ENCODE measurements at places on chromosomes 5 and 9. TPM values are rescaled to one million over a fixed set of nuclear protein-coding genes. Genes with fewer than 3 reads are reported as not detected.

- H3K4me3 ChIP-seq, result no peak overlapping the region
- H3K27ac ChIP-seq, result no peak overlapping the region
- no peaks in the 10 kb centered on the region for H3K36me3 ChIP-seq
- no peak for DNase-seq
- peaks cover 17% of the 10 kb centered on the region for H3K4me1 ChIP-seq
- no peaks in the 10 kb centered on the region for H3K27me3 ChIP-seq
Observed at GRCh38 chr9:104745852-104746251, 1.6 kb upstream of the NIPSNAP3A start.

GRCh38 chr9:82513242-82513751 lies 524.7 kb downstream of the SPATA31D1 start:
- DNase-seq, result no peak
- no peaks in the 10 kb centered on the region for H3K36me3 ChIP-seq
- no peak overlapping the region for H3K4me3 ChIP-seq
- H3K27ac ChIP-seq, result no peak overlapping the region
- no peaks in the 10 kb centered on the region for H3K27me3 ChIP-seq
- no peaks in the 10 kb centered on the region for H3K4me1 ChIP-seq

GRCh38 chr5:127331890-127332649 lies 41.5 kb downstream of the MEGF10 start:
- H3K27ac ChIP-seq, result no peak overlapping the region
- H3K36me3 ChIP-seq, result no peaks in the 10 kb centered on the region
- H3K4me1 ChIP-seq, result no peaks in the 10 kb centered on the region
- H3K4me3 ChIP-seq, result no peak overlapping the region

DNA sequence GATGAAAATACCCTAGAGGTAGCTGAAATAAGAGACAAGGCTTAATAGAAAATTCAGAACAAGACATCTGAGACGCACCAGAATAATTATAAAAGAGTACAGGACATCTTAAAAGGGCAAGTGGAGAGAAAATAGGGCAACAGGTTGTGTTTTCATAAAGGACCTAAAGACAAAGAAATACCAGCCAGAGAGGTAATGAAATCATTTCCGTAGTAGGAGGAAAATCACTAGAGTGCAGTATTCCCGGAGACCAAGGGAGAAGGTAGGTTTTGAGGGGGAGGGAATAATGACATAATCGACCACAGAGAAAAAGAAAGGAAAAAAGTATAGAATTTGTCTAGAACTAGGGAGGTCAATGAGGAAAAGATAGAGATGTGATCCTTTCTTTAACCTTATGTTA lies 26.2 kb upstream of the CTNNAL1 start:
- H3K4me3 ChIP-seq, result no peak overlapping the region
- no peak overlapping the region for H3K27ac ChIP-seq
- DNase-seq, result no peak
- H3K36me3 ChIP-seq, result peaks cover 28% of the 10 kb centered on the region

DNA sequence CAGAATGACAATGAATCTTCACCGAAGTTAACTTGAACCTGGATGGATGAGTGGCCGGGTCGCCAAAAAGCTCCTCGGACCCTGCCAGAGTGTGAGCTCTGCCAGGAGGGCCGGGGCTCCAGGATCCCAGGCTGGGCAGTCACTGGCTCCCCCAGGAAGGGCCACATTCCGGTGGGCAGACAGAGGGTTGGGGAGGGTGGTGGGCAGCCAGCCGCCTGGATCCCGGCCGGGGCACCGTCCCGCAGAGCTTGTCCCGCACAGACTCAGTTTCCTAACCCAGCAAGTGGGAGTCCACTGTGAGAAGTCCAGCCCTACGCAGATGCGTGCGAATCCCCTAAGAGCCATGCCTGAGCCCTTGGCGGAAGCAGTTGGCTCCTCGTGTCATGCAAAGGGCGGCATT lies 10.3 kb upstream of the NOTCH1 start:
- H3K27ac ChIP-seq, result no peak overlapping the region
- H3K4me3 ChIP-seq, result no peak overlapping the region
- H3K36me3 ChIP-seq, result no peaks in the 10 kb centered on the region
- no peak for DNase-seq

- no peaks in the 10 kb centered on the region for H3K27me3 ChIP-seq
- no peaks in the 10 kb centered on the region for H3K4me1 ChIP-seq
- H3K36me3 ChIP-seq, result no peaks in the 10 kb centered on the region
- no peak overlapping the region for H3K27ac ChIP-seq
- H3K4me3 ChIP-seq, result no peak overlapping the region
Observed at GRCh38 chr5:95709967-95710650, 21.0 kb upstream of the RHOBTB3 start.

DNA sequence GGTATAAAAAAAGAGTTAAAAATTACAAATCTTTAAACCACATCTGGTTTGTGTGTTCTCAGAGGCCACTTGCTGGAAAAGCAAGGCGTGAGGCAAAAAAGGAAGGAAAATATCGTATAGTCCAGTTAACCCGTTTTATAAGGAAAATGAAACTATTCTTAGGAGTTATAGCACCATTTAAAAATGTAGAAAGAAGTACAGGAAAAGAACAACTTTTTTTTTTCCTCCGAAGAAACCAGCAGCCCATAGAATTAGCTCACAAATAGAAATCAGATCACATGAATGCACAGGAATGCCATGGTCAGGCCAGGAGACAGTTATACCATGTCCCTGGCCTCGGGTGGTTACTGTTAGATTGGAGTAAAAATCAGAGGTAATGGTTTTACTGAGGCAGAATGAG lies 241.6 kb downstream of the FBXL7 start:
- no peaks in the 10 kb centered on the region for H3K4me1 ChIP-seq
- H3K4me3 ChIP-seq, result no peak overlapping the region
- H3K27ac ChIP-seq, result no peak overlapping the region
- DNase-seq, result no peak
- H3K36me3 ChIP-seq, result no peaks in the 10 kb centered on the region
- no peaks in the 10 kb centered on the region for H3K27me3 ChIP-seq

GRCh38 chr9:121261107-121261460 lies 6.9 kb upstream of the GSN start:
- H3K36me3 ChIP-seq, result no peaks in the 10 kb centered on the region
- DNase-seq, result no peak
- H3K27me3 ChIP-seq, result no peaks in the 10 kb centered on the region
- no peak overlapping the region for H3K4me3 ChIP-seq
- H3K4me1 ChIP-seq, result no peaks in the 10 kb centered on the region

The STING1 gene
- total RNA-seq, result 0.29 TPM

The KIF4B gene
- not detected for total RNA-seq
